ENCODE measurements at places on chromosomes 1 and 21. TPM values are rescaled to one million over a fixed set of nuclear protein-coding genes. Genes with fewer than 3 reads are reported as not detected.

DNA sequence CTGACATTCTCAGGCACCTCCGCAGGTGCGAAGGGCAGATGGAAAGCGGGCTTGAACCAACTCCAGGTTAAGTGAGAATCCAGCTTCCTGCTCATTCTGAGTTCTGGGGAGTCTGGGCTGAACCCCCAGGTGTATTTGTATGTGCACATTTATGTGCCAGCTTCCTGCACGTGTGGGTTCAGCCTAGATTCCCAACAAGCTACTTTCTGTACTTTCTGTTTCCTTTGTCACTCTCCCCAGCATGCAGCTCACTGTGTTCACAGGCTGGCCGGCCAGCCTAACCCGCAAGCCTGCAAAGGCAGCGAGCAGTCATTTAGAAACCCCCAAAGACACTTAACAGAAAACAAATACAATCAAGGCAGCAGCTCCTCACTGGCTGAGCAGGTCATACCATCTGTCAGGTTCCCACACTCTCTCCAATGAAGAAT, 1.3 kb upstream of the IL19 start:
- DNase-seq = no peak
- H3K4me3 ChIP-seq = peak overlapping the region; percentile 81
- peak overlapping the region; percentile 92 for H3K27ac ChIP-seq
- no peaks in the 10 kb centered on the region for H3K36me3 ChIP-seq
- H3K27me3 ChIP-seq = no peaks in the 10 kb centered on the region
- H3K4me1 ChIP-seq = peaks cover 66% of the 10 kb centered on the region

GRCh38 chr1:31775210-31775999, 11.3 kb upstream of the ADGRB2 start:
- peaks cover 62% of the 10 kb centered on the region for H3K27me3 ChIP-seq
- H3K36me3 ChIP-seq = peaks cover 8% of the 10 kb centered on the region
- DNase-seq = no peak
- peaks cover 33% of the 10 kb centered on the region for H3K4me1 ChIP-seq

- H3K4me1 ChIP-seq = no peaks in the 10 kb centered on the region
- H3K27ac ChIP-seq = no peak overlapping the region
- peaks cover 26% of the 10 kb centered on the region for H3K27me3 ChIP-seq
- peaks cover 4% of the 10 kb centered on the region for H3K36me3 ChIP-seq
- DNase-seq = no peak
- H3K4me3 ChIP-seq = no peak overlapping the region
Observed at GRCh38 chr1:67524143-67525052, 94.2 kb upstream of the SERBP1 start.

GRCh38 chr21:17921579-17922530, 102.7 kb upstream of the C21orf91 start:
- H3K4me3 ChIP-seq = no peak overlapping the region
- peaks cover 6% of the 10 kb centered on the region for H3K27me3 ChIP-seq
- peaks cover 4% of the 10 kb centered on the region for H3K36me3 ChIP-seq
- no peak for DNase-seq

DNA sequence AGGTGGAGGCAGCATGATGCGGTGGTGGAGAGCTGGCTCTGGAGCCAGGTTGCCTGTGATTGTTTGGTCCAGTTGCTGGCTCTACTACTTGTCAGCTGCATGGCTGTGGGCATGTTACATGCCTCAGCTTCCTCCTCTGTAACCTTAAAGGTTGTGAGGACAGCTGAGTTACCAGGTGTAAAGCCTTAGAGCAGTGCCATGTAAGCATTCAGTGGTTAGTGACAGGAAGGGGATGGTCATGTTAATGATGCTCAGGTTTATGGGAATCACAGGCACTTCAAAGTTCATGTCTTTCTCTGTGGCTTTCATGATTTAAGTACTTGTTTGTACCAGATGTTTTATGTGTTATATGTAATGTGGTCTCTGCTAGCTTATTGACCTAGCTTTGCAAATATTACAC, 32.6 kb downstream of the PTGFRN start:
- H3K4me3 ChIP-seq = no peak overlapping the region
- H3K4me1 ChIP-seq = peaks cover 21% of the 10 kb centered on the region
- DNase-seq = no peak
- no peaks in the 10 kb centered on the region for H3K27me3 ChIP-seq
- peak overlapping the region; percentile 78 for H3K27ac ChIP-seq

B3GALNT2 gene
- 6.3 TPM for total RNA-seq
